ENCODE measurements at places on chromosomes 4 and X. TPM values are rescaled to one million over a fixed set of nuclear protein-coding genes. Genes with fewer than 3 reads are reported as not detected.
A peak's percentile ranks its signal among the peaks of the same experiment; 100 is the strongest.

DNA sequence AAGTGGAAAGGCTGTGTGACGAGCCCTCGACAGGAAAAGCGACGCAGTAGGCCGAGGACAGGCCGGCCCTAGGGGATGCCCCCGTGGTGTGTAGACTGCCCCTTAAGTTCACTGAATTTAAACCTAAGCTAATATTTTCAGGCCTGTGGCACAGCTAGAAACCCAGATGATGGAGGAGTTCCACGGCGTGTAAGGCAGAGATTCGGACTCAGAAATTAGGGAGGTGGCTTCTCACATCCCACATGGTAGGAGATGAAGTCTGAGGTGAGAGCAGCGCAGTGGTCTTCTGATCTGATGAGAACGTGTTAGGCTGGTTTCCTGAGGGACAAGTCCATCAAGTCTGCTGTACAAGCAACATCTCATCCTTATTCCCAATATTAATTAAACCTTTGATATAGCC lies 7.8 kb downstream of the LRP2BP start:
- H3K27me3 ChIP-seq, result no peaks in the 10 kb centered on the region
- no peak overlapping the region for H3K4me3 ChIP-seq
- H3K27ac ChIP-seq, result no peak overlapping the region
- no peaks in the 10 kb centered on the region for H3K36me3 ChIP-seq

Gene PRDM8
- total RNA-seq, result 0.52 TPM

DNA sequence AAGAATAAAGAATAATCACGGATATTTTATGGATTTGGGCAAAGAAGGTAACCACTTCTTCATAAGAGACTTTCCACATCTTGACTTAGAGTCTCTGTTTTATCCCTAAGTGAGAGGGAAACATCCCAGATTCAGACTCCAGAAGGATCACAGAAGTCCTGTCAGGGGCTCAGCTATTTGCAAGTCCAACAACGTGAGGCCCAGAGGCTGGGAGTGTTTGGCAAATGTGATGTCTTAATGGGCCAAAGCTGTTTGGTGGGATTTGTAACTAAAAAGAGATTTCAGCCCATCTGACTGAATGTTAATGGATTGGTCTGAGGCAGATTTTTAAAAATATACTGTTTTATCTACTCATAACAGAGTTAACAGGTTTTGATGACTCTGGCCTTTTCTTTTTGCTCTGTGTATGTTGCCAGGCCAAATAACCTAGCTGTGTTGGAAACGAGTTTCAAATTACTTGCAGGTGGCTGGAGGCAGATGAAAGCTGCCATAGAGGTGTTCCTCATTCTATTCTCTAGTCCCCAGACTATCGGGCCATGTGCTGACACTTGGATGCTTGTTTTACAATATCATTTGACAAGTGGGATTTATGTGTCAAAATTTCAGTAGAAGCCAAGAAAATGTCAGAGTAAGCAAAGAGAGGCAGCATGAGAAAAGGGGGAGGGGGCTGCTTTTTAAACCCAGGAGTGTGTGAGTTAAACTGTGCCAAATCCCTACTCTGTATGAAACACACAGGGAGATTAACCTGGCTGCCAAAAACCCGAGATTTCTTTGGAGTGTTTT lies 330.9 kb downstream of the DCHS2 start:
- H3K27me3 ChIP-seq, result no peaks in the 10 kb centered on the region
- H3K36me3 ChIP-seq, result no peaks in the 10 kb centered on the region
- no peaks in the 10 kb centered on the region for H3K4me1 ChIP-seq
- no peak overlapping the region for H3K4me3 ChIP-seq

Gene ZMAT1
- 3.3 TPM for total RNA-seq

DNA sequence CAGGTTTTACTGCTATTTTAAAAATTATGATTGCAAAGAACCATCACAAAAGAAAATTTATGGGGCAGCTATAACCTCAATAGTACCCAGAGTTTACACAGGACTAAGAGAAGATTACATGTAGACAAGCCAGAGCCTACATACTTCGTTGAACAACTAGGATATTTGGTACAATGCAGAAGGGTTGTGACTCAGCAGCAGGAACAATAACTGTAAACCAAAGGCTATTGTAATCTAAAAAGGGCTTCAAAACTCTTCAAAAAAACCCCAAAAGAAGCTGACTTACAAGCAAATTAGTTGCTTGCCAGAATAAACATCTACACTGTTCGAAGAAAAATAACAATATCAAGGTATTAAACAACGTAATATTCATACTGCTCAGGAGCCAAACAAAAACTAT lies 618.0 kb downstream of the STPG2 start:
- H3K27ac ChIP-seq, result no peak overlapping the region
- no peaks in the 10 kb centered on the region for H3K4me1 ChIP-seq
- H3K27me3 ChIP-seq, result no peaks in the 10 kb centered on the region
- H3K4me3 ChIP-seq, result no peak overlapping the region
- no peaks in the 10 kb centered on the region for H3K36me3 ChIP-seq
- no peak for DNase-seq

DNA sequence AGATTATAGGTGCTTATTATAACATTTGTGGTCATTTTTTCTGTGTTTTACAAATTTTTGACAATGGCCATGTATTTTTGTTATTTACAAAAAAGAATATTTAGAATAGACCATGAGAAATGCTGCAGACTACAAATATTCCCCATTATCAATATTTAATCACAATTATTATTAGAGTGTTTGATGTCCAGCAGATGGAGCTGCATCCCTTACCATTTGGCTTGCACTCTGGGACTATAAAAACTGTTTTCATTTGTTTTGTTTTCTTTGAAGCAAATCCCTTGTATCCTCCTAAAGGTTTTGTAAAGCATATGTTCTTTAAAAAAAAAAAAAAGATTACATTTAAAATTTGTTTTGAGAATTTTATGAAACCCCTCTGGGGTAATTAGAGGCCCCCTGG lies 85.6 kb upstream of the CXorf66 start:
- no peak overlapping the region for H3K27ac ChIP-seq
- H3K27me3 ChIP-seq, result no peaks in the 10 kb centered on the region
- H3K4me3 ChIP-seq, result no peak overlapping the region
- DNase-seq, result peak; percentile 2

DNA sequence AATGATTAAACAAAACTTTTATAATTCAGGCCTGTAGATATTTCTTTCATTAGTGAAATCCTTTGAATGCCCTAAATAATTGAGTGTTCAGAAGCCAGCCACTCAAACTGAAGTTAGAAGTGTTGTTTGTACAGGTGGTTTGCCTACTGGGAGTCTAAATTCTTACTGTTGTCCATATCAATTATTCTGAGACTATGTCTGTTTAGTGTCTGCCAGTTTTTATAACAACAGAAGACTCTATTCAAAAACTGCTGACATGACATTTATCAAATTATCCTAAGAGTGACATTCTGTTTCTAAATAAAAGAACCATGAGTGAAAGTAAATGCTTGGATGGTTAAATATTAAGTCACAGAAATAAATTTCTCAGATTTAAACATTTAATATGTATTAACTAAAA lies 375.1 kb downstream of the FAT4 start:
- no peak overlapping the region for H3K27ac ChIP-seq
- no peaks in the 10 kb centered on the region for H3K27me3 ChIP-seq
- no peaks in the 10 kb centered on the region for H3K4me1 ChIP-seq
- no peak overlapping the region for H3K4me3 ChIP-seq
- no peak for DNase-seq

- no peak for DNase-seq
- H3K4me1 ChIP-seq, result peaks cover 22% of the 10 kb centered on the region
- no peak overlapping the region for H3K4me3 ChIP-seq
- H3K27ac ChIP-seq, result no peak overlapping the region
- H3K27me3 ChIP-seq, result no peaks in the 10 kb centered on the region
These were observed 74.3 kb downstream of the CAMK2D start for GRCh38 chr4:113687067-113687718.

Gene GUCY1A1
- total RNA-seq, result 78.0 TPM

Gene RAB9B
- 0.93 TPM for total RNA-seq

Gene HSD17B13
- total RNA-seq, result 1.6 TPM

All from left lung (tissue), 14 donors.